ENCODE measurements at places on chromosomes 12 and 14. TPM values are rescaled to one million over a fixed set of nuclear protein-coding genes. Genes with fewer than 3 reads are reported as not detected.

GRCh38 chr12:102954134-102954533 is 3.3 kb upstream of the ASCL1 start:
- no peak for DNase-seq

DNA sequence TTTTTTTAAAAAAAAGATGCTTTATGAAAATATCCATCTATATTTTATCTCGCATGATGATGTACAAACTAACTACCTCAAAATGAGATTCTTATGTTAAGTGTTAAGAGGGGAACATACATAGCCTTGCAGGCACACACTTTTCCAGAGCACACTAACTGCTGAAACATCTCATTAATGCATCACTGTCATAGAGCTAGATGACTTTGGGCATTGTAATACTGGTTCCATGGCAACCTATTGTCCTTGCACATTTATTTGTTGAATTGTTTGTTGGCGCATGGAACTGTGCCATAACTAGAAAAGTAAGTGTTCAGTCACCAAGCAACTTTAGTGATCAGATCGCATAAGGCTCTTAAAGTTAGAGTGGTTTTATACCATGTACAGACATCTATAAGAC is 348.3 kb downstream of the GALC start:
- no peak for DNase-seq

LRRC9 gene
- total RNA-seq = 0.20 TPM

DNA sequence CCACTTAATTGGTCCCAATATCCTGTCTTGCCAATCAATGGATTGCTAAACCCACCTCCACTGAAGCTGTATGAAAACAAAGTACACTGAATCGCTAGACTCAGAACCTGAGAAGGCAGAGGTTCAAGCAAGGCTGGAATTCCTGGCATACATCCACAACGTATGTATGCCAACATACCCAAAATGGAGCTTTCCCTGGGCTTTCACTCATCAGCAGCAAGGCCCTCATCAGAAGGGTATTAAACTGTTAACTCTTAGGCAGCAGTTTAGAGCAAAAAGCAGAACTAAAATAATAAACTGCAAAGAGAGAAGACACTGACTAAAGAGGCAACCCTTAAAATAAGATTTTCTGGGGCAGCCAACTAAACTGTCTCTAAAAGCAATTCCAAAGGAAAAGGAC is 13.6 kb downstream of the MED13L start:
- DNase-seq = no peak

DNA sequence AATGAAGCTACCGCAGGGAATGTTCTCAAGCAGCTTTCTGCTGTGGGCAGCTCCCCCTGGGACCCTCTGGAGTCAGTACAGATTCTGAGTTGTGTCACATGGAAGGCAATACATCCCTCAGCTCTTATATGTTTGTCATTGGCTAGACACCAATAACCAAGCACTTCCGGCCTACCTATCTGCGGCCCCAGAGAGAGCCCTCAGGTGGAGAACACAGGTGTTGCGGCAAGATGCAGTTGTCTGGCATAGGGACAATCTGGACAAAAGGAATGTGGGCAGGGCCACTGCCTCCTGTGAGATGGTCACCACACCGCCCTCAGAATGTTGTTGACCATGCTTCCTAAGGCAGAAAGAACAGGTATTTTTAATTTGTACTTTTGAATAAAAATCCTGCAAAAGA is 118.7 kb downstream of the BRMS1L start:
- DNase-seq = peak; percentile 3

GRCh38 chr14:41636492-41637392 is 30.1 kb downstream of the LRFN5 start:
- no peak for DNase-seq

DNA sequence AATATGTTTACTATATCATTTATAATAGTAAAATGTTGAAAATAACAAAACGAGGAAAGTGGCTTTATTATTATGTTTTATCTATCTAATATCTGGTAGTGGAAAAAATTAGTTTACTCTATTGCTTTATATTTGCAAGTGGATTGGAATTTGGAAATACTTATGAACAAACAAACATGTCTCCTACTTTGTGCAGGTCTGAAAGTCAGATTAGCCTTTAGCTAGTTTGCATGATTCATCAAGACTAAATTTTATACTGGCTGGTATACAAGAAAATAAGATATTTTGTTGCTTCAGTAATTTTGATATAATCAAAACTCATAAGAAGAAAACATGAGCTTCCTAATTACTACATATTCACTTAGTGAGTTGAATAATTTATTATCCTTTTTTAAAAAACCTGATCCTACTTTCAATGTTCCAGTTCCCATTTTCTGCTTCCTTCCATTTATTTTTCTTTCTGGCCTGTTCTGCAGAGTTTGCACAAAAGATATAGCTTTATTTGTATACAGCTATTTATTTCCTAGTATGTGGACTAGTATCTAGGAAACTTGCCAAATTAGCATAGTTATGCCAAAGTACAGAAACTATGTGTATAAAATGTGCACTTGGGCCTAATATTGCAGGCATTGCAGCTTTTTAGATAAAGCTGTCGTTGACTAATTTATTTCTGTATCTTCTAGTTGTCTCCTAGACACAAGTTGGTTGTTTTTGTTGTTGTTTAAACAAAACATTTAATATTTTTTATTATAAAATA is 122.0 kb downstream of the AKAP6 start:
- DNase-seq = no peak

SIX4 gene
- total RNA-seq = 11.3 TPM

DNA sequence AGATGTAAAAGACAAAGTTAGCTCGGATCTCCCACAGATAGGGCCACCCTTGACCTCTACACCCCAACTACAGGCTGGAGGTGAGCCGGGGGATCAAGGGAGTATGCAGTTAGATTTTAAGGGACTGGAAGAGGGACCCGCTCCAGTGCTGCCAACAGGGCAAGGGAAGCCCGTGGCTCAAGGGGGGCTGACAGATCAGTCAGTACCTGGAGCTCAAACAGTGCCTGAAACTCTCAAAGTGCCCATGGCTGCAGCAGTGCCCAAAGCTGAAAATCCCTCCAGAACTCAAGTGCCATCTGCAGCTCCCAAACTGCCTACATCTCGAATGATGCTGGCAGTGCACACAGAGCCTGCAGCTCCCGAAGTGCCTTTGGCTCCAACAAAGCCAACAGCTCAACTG is 10.4 kb downstream of the NYNRIN start:
- no peak for DNase-seq

PLEKHG7 gene
- not detected for total RNA-seq

DNA sequence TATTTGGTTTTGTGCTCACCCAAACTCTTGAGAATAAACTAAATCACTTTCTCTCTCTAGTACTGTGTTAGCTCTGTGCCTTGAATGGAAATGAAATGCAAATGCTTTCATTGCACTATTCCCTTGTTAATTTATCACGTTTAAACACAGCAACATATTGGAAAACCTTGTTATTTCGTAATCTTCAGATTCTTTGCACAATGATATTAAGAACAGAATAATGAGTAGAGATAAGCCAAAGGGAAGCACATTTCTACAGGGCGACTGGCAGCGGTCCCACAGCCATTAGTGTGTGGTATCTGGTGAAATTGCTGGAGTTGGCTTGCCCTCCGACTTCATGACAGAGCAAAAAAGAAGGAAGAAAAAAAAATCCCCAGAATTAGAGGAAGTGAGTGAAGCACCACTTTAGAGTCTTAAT is 166.1 kb upstream of the E2F7 start:
- DNase-seq = no peak

ADAMTS20 gene
- total RNA-seq = 0.09 TPM

GRCh38 chr12:110913119-110914056 is 7.0 kb downstream of the MYL2 start:
- no peak for DNase-seq
